NCI-H774 (cell line): ENCODE measurements at places on chromosomes 4 and X.

GRCh38 chr4:69536980-69537379, 41.3 kb upstream of the UGT2B4 start:
- DNase-seq, result no peak

DNA sequence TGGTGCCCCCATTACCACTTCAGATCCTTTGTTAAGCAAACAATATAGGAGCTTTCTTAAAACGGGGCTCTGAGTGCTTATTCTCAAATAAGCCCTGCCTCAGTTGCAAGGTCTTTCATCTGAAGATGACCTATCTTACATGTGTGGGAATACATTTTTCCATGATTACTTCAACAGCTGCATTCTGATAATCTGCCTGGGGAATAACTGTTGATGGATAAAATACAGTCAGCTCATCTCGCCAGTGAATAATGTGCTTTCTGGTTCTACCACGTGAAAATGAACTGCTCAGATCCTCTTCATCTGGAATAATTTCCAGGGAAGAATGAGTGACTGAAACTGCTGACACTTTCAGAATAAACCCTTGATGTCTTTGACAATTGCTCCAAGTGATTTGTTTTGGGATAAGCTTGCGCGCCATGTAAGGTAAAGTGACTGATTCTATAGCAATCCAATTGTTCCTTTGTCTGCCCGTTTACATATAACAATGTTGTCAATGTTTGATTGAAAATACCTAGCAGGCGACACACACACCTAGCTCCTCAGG, 161.3 kb downstream of the RTL9 start:
- no peak for DNase-seq

DNA sequence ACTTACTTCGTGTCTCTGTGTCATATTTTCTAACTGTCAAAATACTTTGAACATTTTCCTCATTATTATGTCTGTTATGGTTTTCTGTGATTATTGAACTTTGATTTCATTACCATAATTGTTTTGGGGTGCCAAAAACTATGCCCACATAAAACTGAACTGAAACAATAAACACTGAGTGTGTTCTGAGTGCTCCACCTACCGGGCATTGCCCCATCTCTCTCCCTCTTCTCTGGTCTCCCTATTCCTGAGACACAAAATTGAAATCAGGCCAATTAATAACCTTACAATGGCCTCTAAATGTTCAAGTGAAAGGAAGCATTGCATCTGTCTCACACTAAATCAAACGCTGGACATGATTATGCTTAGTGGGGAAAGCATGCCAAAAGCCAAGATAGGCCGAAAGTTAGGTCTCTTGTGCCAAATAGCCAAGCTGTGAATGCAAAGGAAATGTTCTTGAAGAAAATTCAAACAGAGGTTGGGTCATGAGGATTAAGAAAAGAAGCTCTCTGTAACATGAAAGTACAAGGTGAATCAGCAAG, 972.3 kb downstream of the PCDH7 start:
- DNase-seq, result no peak

DNA sequence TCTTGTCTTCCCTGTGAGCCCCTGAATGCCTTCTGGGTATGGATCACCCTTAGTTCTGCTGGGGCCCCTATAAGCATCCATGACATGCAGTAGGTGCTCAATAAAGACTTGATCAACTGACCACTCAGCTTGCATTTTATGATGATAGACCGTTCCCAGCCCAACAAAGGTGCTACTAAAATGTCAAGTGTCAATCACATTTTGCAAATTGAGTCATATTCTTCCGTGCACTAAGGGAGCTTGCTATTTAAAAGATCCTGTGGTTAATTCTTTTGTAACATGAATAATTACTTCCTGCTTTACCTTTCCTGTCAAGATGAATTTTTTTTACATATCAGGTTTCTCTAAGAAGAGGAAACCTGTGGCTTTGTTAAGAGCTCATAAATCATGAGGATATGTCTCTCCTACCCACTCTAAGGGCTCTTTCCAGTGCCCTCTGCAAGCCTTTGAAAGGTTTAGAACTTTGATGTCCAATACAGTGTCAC, 47.6 kb downstream of the SH3KBP1 start:
- DNase-seq, result no peak

DNA sequence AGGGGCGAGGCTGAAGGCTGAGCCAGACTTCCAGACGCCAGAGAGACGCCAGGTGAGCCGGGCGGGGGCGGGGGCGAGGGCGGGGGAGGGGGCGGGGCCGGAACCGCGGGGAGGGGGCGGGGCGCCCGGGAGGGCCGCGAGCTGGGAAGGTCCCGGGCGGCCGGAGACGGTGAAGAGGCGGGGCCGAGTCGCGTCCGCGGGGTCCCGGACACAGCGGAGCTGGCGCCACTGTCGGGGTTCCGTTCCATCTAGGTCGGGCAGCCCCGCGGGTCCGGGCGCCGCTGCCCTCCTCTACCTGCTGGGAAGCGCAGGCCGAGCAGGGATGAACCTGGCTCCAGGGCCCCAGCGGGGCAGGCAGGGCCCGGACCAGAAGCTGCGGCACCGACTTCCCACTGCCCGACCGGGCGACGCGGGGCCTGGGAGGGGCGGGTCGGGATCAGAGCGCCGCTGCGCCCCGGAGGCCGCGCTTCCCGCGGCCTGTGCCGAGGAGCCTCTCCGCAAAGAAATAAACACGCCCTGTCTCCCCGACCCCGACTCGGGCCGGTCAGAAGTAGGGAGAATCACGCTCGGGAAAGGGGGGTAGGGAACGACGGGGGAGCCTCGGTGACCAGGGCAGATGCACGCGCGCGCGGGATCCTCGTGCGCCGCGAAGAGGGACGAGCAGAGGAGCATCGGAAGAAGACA, 10.6 kb downstream of the HMX1 start:
- DNase-seq, result no peak
